ENCODE measurements at places on chromosomes 7 and 10.

GRCh38 chr7:519484-520390, at the start of gene PDGFA:
Gene PDGFA (minus strand): TSS chr7:519846. CDS start chr7:519001, 845 bp downstream.
- peak; percentile 80 for DNase-seq

DNA sequence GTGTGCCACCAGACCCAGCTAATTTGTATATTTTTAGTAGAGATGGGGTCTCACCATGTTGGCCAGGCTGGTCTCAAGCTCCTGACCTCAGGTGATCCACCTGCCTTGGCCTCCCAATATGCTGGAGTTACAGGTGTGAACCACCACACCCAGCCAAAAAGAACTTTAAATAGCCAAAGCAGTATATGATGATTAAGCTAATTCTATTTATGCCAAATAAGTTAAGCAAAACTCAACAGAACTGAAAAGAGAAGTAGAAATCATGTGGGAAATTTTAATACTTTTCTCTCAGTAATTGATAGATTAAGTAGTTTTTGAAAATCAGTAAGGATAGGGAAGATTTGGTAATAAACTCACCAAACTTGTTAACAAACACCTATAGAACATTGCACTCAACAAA, 24.5 kb upstream of the RHEB start:
- no peak for DNase-seq

- no peak for DNase-seq
Observed at GRCh38 chr10:127854769-127855590, 37.8 kb downstream of the CLRN3 start.

- no peak for DNase-seq
Observed at GRCh38 chr10:124676416-124677062, 67.6 kb downstream of the FAM53B start.

DNA sequence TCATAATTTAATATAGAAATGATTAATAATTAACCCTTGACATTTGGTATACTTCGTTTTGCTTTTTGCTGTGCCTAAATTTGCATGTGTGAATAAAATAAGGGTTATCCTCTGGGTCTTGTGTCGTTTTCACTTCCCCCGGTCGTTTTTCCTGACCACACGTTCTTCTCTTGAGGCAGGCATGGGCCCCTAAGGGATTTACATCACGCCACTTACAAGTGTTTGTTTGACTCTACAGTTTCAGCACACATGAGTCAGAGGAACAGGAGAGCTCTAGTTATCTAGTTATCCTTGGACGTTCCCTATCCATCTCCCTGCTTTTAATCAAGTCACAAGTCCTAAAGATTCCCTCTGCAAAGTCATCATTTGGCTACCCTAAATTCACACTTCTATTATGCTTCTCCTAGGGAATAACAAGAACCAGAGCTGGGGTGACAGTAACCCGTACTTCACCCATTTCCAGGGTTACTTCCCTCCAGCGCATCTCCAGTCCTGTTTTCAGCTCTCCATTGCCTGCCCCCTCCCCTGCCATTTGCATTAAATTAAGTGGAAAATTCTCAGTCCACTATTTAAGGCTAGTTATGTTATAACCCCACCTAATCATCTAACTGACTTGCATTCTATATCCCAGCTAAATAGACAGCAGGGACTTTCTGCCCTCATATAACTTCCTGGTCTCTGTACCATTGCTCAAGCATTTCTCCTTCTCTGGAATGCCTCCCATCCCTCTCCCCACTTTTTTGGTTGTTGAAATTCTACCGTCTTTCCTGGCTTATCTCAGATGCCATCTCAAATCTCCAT, 206.9 kb downstream of the PTEN start:
- no peak for DNase-seq

DNA sequence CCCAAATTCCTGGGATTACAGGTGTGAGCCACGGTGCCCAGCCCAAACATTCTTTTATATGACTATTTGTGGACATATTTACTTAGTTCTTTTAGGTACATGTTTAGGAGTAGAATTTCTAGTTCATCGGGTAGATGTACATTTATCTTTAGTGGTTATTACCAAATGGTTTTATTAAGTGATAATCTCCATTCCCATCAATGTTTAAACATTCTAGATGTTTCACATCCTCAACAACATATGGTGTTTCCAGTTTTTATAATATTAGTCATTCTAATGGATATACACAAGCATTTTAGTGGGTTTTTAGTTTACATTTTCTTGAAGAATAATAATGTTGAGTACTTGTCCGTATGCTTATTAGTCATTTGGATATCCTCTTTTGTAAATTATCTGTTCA, 131.7 kb downstream of the RTKN2 start:
- DNase-seq = no peak

DNA sequence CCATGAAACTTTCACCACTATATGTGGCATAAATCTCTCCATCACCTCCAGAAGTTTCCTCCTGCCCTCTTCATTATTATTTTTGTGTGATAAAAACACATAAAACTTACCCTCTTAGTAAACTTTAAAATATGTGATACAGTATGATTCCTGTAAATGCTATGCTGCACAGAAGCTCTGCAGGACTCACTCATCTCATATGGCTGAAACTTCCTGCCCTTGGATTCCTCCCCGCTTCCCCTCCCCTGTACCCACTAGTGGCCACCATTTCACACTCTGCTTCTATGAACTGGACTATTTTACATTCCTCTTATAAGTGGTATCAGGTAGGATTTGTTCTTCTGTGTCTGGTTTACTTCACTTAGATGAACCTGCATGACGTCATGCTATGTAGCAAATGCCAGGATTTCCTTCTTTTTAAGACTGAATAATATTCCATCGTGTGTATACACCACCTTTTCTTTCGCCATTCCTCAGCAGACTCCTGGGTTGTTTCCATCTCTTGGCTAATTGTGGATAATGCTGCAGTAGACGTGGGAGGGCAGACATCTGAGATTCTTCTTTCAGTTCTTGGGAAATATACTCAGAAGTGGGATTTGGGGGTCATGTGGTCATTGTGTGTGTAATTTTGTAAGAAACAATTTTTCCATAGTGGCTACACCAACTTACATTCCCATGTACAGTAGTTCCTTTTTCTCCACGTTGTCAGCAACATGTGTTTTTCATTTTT, 335.2 kb downstream of the SDK1 start:
- no peak for DNase-seq

DNA sequence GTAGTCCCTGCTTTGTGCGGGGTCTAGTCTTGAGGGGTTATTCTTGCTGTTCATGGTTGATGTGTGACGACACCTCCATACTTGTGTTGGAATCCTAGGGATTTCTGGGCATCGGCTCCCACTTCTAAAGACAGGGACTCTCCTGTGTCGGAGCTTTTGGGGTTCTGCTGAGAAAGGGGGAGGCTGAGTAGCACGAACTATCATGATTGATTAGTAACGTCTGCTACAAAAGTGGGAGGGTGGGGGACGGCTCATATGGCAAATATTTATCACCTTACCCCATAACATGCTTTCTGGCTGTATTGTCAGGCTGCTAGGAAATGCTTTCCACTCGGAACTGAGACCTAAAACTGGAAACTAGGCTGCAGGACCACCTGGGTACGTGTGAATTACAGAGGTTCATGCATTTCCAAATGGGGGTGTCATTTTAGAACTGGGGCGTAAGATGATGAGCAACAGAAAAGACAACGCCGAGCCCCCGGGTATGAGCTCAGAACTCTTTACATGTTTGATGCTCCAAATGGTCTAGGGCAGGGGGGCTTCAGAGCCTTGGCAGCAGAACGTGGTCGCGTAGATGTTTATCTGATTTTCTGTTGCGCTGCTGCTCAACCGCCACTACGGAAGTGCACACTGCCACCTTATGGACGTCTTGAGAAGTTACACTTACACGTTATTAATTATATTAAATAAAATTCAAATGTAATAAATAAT, 15.1 kb upstream of the NME8 start:
- no peak for DNase-seq

DNA sequence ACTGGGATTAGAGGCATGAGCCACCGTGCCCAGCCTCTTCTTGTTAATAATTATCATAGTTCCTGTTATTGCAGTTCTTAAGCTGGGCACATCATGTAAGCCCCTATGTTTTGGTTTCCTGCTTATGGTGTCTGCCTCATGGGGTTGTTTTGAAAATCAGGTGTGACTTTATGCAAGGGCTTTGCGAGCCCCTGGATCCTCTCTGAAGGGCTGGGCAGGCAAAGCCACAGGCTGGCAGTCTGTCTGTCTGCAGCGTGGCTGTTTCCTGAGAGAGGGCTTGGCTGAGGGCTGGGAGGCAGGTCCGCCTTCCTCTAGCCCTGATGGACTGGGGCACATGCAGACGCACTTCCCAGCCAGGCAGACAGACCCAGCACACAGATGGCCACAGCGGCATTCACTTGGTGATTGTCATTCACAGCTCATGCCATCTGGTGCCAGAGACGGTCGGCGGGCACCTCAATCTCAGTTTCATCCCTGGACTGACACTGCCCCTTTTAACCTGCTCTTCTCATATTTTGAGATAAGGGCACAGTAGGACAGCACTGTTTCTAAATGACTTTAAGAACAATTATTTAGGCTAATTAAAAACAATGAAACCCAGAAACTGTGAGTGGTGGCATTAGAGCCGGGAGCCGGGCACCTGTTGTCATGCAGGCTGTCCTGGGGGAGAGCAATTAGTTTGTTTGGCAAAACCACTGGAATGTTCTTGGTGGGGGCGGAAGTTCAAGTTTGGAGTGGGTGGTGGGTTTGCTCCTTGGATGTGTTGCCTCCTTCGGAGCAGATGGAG, 35.5 kb downstream of the RBM20 start:
- no peak for DNase-seq

DNA sequence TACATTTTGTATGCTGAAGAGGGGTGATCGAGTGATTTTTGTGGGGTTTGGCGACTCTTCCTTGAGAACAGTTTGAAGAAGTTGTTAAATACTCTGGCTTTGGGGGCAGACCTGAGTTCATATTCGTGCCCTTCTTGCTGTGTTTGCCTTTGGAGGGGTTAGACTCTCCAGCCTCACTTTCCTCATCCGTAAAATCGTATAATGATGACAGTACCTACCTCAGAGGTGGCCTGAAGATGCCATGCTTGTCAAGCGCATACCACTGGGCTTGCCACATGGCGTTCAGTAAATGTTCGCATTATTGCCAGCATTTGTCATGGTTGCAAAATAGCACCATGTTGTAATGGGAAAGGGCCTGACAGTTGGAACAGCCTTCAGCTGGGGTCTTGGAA, 1.3 kb downstream of the STK17A start:
- DNase-seq = no peak

- no peak for DNase-seq
Observed at GRCh38 chr7:153930696-153931095, 121.5 kb upstream of the DPP6 start.

GRCh38 chr10:79143879-79144278, 75.1 kb downstream of the ZMIZ1 start:
- DNase-seq = no peak

- DNase-seq = peak; percentile 42
Observed at GRCh38 chr10:113425541-113425951, 127.3 kb upstream of the HABP2 start.

DNA sequence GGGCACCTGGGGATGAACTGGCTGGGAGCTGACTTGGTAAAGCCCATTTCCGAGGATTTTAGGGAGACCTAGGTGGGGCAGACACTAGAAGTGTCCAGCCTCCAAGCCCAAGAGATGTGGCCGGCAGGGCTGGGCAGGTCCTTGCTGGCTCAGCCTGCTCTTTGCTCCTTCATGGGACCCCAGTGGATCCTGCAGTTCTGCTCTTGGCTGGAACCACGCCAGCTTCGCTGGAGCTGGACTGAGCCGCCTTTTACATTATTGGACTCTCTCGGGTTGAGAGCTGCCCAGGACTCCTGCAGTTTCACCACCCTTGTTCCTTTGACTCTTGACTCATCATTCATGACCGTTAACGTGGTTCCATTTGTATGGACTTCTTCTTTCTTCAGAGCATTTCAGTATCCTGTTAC, 5.7 kb downstream of the PPIF start:
- peak; percentile 33 for DNase-seq

DNA sequence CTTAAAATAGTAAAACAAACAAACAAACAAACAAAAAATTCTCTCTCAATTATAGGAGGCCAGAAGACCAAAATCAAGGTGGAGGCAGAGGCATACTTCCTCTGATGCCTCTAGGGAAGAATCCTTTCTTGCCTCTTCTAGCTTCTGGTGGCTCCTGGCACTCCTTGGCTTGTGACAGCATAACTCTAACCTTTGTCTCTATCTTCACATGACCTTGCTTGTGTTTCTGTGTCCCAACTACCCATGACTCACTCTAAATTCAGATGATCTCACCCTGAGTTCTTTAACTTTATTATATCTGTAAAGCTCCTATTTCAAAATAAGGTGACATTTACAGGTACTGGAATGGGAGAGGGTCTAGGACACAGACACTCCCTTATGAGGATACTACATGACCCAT, 88.3 kb upstream of the ANTXRL start:
- DNase-seq = no peak

DNA sequence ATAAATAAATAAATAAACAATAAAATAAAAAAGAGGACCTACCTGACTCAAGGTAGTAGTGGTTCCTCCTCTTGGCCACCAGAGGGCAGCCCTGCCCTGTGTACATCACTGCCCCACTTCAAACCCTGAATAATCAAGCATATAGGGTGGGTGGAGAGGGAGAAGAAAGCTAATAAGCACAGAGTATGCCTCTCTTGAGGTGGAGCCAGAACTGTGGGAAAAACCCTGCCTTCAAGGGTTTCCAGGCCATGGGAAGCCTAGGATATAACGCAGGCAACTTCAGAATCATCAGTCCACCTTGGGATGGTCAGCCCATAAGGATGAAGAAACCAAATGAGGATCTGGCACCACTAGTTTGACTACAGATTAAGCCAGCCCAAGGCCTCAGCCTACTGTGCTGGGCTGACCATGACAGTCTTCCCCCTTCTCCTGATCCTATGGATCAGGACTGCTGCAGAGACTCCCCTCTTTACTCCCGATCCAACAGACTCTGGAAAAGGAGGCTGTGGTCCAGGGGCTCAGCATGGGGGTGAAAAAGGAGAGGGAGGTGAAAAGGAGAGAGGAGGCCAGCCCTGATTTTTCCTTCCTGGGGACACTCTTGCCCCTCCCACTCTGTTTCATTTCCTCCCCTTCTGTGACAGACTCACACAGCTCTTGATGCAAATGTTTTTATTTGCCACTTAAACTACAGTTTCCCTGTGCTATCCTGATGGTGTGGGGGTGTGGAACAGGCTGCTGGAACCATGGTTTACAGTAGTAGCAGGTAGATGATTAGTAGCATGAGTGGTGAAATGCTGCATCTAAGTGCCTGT, 10.1 kb downstream of the AVPI1 start:
- DNase-seq = peak; percentile 47

DNA sequence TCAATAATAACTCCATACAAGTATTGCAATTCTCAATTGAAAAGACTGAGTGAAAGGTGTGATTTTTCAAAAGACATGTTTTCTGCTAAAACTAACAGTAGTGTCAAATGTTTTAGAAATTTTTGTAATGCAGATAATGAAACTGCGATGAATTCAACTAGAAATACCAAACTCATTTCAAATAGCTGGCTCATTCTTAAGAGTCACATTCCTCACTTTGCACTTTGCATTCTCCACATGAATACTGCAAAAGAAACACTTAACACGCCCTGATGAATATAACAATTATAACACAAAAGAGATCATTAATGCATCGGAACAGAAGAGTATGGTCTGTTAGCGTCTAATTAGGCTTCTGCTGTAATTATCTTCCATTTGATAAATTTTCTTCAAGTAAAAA, 15.5 kb upstream of the TSPAN12 start:
- no peak for DNase-seq

GRCh38 chr10:9792181-9792580, 1225.5 kb upstream of the CELF2 start:
- DNase-seq = no peak

Measured in SJSA1 (cell line).